T-helper 17 cell (primary cell): ENCODE measurements at places on chromosomes 2 and 18. TPM values are rescaled to one million over a fixed set of nuclear protein-coding genes. Genes with fewer than 3 reads are reported as not detected.

DNA sequence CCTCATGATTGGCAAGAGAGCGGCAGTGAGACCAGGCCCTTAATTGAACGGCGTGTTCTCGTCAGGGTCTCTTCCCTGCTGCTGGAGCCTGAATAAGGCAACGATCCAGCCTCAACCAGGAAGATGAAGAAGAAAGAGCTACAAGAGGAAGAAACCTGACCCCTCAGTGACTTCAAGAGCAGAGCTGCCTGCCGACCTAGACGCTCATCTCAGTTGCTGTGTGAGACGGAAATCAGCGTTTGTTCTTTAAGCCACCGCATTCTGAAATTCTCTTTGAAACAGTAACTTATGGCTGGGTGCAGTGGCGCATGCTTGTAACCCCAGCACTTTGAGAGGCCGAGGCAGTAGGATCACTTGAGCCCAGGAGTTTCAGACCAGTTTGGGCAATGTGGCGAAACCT is 29.6 kb upstream of the KCNG3 start:
- no peak for DNase-seq

- DNase-seq, result no peak
Measured at GRCh38 chr2:144265654-144266053, 254.3 kb downstream of the ZEB2 start.

GRCh38 chr18:76488190-76488589 is 6.9 kb downstream of the ZNF516 start:
- DNase-seq, result no peak

- DNase-seq, result no peak
Measured at GRCh38 chr2:113041871-113042270, 10.8 kb downstream of the IL36B start.

GRCh38 chr2:241809383-241810306 is 652 bp downstream of the NEU4 start:
- no peak for DNase-seq

The RESP18 gene
- not detected for total RNA-seq
